Central memory CD4-positive, alpha-beta T cell (primary cell): ENCODE measurements at places on chromosomes 4 and X.

GRCh38 chrX:2696698-2697215, 5.7 kb downstream of the CD99 start:
- peak; percentile 71 for DNase-seq

DNA sequence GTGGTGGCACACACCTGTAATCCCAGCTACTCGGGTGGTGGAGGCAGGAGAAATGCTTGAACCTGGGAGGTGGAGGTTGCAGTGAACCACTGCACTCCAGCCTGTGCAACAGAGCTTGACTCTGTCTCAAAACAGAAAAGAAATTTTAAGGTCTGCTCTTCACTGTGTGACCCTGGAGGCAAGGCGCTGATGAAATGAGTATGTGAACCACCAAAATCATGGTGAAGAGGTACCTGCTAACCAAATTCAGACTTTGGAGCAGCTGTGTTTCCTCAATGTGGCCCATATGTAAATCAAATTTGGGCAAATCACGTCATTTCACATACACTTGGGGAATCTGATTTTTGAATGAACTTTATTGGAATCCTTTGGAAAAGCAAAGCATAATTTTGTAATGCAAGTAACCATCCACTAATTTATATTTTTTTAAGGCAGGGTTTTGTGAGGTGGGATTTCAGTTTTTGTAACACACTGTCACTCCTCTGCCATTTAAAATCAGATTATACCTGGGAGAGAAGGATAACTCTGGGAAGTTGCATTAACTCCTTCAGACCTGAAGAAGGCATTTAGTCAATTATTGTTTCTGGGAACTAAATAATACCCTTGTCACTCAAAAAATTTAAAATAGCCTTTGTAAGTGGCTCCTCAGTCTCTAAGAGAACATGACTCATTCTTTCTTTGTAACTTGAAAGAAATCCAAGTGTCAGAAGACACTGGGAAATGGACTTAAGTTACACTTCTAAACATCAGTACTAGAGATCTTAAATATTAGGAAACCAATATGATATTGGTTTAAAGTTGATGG, 24.0 kb downstream of the DOCK11 start:
- no peak for DNase-seq

- no peak for DNase-seq
These were observed 22.8 kb downstream of the RAB28 start for GRCh38 chr4:13461191-13461905.

- no peak for DNase-seq
These were observed 162.7 kb downstream of the NAF1 start for GRCh38 chr4:163003979-163004378.

DNA sequence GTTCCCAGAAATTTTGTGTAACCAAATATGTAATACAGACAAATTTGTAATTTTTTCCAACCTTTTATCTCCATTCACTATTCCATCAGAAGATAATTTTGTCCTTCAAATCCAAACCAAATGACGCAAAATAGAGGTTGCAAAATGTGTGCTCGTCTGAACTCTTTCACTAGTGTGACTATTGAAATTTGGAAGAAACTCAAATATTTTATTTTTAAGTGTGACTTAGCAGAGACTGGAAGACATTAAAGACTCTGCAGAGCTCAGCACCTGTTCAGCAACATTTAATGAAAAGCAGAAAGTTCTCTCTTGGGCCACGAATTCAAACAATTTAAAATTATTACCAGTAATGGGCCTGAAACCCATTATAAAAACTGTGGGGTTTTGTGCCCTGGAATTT, 30.0 kb upstream of the APELA start:
- DNase-seq: no peak

- no peak for DNase-seq
These were observed 72.4 kb upstream of the UCP1 start for GRCh38 chr4:140641105-140641555.

DNA sequence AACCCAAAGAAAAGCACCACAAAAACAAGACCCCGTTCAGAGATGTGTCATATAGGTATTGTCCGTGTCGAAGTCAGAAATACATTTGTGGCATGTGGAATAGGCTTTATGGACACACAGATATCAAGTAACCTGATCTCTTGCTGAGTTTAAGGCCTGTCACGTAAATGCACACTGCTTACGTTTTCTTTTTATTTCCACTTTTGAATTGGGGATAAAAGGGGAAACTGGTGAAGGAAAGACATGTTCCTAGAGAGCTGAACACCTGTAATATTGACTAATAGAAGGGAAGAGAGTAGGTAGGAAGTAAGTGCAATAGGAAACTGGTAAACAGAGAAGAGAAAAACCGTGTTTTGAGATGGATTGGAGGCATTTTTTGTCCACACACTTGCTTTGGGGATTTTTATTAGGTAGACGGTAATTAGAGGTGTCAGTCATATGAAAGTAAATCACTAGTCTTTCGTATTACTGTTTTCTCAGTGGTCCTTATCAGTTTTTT, 24.9 kb downstream of the TMEM131L start:
- no peak for DNase-seq

GRCh38 chrX:22650691-22651090, 349.1 kb upstream of the DDX53 start:
- DNase-seq: no peak

DNA sequence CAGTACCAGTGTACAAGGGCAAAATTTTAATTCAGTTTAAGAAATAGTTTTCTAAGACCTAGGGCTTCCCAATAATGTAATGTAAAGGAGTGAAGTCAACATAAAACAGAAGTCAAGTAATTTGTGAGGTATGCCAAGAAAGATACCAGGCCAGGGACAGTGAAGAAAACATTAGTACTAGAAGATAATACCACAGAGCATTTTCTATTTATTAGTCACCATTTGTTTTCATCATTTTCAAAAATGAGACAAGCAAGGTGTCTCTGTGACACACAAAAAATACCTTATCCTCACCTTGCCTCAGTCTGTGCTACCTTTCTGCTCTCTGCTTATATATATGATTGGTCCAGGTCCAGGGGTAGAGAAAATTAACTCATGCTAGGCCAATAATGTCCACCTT, 46.8 kb downstream of the VEGFC start:
- DNase-seq: no peak

DNA sequence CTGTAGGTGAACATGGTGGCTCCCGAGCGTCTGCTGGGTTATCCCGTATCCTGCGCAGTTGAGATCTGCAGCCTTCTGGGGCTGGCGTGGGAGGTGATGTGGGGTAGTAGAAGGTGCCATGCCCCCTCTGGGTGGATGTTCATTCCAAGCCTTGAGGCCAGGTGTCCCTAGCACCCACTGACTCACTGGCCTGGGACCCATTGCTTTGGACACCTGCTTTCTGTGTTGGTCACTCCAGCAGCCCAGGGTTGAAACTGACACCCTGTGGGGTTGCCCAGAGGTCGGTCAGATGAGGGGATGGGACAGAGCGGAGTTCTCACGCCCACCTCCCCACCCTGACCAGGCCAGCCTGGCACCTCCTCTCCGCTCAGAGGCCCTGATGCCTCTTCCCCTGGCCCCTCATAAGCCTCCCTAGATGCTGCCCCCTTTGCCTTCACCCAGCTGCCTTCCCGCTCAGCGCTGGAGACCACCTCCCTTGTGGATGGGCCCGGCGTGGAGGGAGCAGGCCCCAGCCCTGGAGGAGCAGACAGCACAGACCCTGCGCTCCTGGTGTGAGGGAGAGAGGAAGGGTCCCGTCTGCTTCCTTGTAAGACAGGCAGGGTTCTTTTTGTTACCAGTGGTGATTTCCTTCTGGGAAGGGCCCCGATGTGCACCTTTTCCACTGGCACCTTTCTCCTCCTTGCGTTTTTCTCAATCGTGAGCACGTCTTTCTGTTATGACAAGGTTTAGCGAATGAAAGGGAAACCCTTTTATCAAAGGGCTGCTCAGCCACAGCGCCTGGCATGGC, 2.0 kb downstream of the DOK7 start:
- no peak for DNase-seq

GRCh38 chr4:37641886-37642849, 44.0 kb downstream of the RELL1 start:
- no peak for DNase-seq
